Ureter (tissue), 1 donor: ENCODE measurements at places on chromosomes 13 and 19. TPM values are rescaled to one million over a fixed set of nuclear protein-coding genes. Genes with fewer than 3 reads are reported as not detected.

DNA sequence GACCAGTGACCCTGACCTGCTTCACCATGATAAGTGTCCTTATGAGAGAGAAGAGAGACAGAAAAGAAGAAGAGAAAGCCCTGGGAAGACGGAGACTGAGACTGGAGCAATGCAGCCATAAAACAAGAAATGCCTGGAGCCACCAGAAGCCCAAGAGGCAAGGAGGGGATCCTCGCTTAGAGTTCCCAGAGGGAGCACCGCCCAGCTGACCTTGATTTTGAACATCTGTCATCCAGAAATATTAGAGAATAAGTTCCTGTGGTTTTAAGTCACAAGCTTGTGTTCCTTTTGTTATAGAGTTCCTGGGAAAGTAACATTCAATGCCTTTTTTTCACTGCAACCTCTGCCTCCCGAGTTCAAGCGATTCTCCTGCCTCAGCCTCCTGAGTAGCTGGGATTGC lies 20.2 kb downstream of the CERS1 start:
- DNase-seq, result no peak

Gene TPRX1
- total RNA-seq, result not detected

GRCh38 chr13:34344816-34345215 lies 526.9 kb downstream of the RFC3 start:
- no peak for DNase-seq

DNA sequence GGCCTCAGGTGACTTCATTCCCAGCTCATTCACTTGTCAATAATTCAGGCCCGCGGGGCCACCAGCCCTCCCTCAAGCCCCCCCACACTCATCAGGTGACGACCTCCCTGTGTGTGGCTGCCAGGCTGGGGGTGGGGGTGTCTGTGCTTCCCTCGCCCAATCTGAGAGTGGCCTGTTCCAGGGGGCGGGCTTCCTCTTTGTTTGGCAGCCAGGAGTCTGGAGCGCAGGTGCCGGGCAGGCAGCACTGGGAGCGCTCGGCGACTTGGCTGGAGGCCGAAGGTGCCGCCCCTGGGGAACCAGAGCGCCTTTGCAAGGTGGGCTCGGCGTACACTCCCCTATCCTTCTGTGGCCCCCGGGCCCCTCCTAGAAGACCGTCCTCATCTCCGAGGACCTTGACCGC lies 5.4 kb upstream of the ZNF98 start:
- no peak for DNase-seq

GRCh38 chr19:16272945-16273344 lies 51.7 kb upstream of the KLF2 start:
- DNase-seq, result no peak

DNA sequence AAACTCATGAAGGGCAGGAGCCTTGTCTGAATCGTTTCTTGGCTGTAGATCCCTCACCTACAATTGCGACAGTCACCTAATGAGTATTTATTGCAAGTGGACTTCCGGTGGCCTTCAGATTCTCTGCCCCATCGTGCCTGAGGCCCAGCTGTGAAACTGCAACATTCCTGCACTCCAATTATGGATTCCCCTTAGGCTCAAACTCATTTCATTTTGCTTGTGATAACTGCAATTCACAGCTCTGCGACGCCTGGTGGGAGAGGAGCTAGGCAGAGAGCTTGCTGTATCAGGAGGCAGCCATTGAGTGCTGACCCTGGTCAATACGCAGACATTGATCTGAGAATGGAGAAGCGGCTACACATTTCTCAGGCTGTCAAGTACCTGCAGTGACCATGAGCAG lies 59.0 kb downstream of the CCDC70 start:
- no peak for DNase-seq

Gene ADAMTSL5
- 12.5 TPM for total RNA-seq

GRCh38 chr19:43789029-43789428 lies 8.3 kb upstream of the KCNN4 start:
- no peak for DNase-seq

GRCh38 chr13:112073245-112074138 lies 6.5 kb downstream of the SOX1 start:
- no peak for DNase-seq

GRCh38 chr13:52779103-52779502 lies 39.5 kb upstream of the CNMD start:
- DNase-seq, result no peak

GRCh38 chr13:33377825-33378224 lies 92.3 kb upstream of the STARD13 start:
- DNase-seq, result no peak
